ENCODE measurements at places on chromosomes 11 and 22.

DNA sequence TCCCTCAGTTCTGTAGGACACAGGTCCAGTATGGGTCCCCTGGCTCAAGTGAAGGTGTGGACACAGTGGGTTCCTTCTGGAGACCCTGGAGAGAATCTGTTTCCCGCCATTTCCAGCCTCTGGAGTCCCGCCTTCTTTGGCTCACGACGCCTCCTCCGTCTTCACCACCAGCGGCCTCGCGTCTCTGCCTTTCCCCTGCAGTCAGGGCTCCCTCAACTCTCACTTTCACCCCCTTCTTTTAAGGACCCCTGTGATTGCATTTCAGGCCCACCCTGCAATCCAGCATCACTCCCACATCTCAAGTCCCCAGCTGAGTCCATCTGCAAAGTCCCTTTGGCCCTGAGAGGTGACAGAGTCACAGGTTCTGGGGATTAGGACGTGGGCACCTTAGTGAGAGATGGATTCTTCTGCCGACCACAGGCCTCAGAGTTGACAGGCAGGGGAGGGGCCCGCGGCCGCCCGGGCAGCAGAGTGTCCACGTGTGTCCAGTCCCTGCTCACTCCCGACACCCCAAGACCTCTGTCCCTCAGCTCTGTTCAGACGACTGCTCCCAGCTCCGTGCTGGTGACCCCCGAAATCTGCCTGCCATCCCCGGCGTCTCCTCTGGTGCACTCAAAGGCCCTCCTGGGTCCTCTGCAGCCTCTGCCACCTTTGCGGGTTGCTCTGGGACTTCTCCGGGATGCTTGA lies 36.9 kb upstream of the KRTAP5-7 start:
- no peak for DNase-seq

- no peak for DNase-seq
These were observed 2091.9 kb downstream of the LRRC4C start for GRCh38 chr11:39367534-39367933.

GRCh38 chr11:70296681-70297080 lies 26.2 kb downstream of the PPFIA1 start:
- no peak for DNase-seq

GRCh38 chr11:126437731-126438130 lies 82.2 kb downstream of the ST3GAL4 start:
- no peak for DNase-seq

GRCh38 chr22:48629631-48630432 lies 1197.8 kb downstream of the BRD1 start:
- DNase-seq = no peak

DNA sequence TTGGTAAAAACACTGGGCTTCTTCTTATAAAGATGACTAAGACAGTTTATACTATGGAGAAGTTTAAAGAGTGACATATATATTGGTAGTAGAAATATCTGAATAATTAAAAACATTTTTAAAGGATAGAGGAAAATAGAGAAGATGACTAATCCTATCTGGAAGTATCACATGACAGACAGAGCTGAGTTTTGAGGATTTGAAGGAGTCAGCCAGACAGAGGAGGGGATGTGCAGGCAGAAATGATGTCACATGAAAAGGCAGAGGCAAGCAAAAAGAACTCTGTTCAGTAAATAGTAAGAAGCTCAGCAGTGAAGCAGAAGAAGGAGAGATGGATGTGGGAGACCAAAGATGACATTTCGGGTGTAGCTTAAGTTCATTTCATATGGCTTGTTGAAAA lies 1.6 kb downstream of the OR10A2 start:
- no peak for DNase-seq

DNA sequence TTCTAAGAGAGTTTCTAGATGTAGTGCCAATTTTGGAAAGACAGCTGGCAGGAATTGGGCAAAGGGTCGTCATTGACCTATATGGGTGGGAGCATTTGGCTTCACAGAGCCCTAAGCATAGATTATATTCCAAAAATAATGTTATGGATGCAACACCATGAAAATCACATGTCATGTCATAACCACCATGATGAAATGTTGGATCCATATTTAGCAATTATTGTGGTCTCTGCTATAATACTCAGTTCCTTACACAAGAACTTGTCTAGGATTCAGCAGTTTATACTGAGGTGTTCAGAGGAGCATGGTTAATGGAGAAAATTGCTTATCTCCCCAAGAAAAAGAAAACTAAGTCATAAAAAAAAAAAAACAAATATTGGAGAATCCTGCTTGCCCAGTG lies 31.6 kb downstream of the NTM start:
- no peak for DNase-seq

DNA sequence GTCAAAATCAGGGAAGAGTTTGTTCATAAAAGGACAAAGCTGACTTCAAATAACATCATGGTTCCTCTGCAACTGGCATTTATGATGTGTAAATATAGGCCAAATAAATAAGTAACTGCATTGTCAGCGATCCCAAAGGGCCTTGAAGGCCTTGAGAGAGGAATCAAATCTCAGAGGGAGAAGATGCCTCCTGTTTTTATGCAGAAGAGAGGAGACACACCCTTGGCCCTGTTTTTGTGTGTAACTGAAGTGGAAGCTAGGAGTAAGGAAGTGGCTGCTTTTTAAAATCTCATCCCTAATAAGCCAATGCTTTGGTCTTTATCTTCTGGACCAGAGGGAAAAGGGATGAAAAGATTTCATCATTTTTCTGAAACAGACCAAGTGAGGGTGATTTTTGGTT lies 15.7 kb upstream of the SCN3B start:
- no peak for DNase-seq

DNA sequence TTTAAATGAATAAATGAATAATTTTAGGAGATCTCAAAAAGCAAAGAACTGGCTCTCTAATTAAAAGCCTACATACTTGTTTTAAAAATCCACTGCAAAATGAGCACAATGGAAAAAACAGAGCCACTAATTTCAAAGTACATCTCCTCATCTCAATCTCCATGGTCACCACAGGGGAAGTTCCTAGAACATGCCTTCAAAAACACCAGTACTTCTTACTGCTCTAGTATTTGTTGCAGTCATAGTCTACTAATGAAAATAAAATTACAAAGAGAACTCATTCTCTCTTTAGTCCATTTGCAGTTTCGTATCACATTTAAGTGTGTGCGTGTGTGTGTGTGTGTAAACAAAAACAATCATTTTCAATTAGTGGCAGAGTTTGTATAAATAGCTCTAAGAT lies 54.0 kb downstream of the PIK3C2A start:
- no peak for DNase-seq

DNA sequence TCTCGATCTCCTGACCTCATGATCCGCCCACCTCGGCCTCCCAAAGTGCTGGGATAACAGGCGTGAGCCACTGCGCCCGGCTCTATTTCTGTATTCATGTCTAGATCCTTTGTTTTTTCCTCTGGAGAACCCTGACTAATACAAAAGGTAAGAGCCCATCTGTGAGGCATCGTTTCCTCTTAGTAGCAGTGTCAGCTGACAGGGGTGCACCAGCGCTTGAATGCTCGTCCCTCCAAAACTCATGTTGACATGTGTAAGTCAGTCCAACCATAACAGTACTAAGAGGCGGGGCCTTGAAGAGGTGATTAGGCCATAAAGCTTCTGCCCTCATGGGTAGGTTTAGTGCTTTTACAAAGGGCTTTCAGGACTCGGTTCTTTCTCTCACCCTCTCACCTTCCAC lies 470.1 kb upstream of the B3GAT1 start:
- DNase-seq = no peak

Data from ELF-1 (cell line).